SK-MEL-5 (cell line): ENCODE measurements at places on chromosomes 12 and 14. TPM values are rescaled to one million over a fixed set of nuclear protein-coding genes. Genes with fewer than 3 reads are reported as not detected.

- DNase-seq = no peak
Measured at GRCh38 chr12:53703756-53704155, 23.5 kb downstream of the CALCOCO1 start.

GRCh38 chr12:58767496-58767895 lies 152.8 kb downstream of the LRIG3 start:
- DNase-seq = no peak

The RAPGEF3 gene
- 1.1 and 1.3 TPM in 2 replicates for total RNA-seq

- DNase-seq = no peak
Measured at GRCh38 chr12:80708259-80708974, 983 bp downstream of the MYF6 start.

The RASSF9 gene
- 0.11 and 0.16 TPM in 2 replicates for total RNA-seq

DNA sequence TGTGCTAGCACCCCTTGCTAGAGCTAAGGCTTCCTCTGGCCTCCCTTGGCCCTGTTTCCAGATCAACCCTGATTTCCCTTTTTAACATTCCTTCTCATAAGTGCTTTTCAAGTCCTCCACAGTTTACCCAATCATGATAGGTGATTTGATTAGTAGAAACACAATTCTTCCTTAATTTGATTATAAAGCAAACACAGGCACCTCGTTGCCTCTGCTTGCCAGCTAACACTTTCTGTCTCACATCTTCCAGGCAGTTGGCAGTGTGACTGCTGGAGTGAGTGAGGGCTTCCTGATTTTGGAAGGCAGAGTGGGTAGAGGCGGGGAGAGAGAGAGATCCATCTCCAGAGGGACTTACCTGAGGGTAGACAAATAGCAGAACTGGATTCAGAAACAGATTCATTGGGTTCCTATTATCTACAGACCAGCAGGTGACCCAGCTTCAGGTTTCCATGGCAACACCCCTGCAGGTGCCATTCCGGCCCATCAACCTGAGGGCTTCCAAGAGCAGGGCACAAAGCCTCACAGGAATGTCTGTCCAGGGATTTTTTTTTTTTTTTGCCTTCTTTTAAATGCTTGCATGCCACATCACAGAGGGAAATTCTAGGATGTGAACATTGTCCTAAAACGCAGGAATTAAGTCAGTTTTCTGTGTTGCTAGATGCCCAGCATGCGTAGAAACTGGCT lies 77.7 kb downstream of the PLXNC1 start:
- no peak for DNase-seq

DNA sequence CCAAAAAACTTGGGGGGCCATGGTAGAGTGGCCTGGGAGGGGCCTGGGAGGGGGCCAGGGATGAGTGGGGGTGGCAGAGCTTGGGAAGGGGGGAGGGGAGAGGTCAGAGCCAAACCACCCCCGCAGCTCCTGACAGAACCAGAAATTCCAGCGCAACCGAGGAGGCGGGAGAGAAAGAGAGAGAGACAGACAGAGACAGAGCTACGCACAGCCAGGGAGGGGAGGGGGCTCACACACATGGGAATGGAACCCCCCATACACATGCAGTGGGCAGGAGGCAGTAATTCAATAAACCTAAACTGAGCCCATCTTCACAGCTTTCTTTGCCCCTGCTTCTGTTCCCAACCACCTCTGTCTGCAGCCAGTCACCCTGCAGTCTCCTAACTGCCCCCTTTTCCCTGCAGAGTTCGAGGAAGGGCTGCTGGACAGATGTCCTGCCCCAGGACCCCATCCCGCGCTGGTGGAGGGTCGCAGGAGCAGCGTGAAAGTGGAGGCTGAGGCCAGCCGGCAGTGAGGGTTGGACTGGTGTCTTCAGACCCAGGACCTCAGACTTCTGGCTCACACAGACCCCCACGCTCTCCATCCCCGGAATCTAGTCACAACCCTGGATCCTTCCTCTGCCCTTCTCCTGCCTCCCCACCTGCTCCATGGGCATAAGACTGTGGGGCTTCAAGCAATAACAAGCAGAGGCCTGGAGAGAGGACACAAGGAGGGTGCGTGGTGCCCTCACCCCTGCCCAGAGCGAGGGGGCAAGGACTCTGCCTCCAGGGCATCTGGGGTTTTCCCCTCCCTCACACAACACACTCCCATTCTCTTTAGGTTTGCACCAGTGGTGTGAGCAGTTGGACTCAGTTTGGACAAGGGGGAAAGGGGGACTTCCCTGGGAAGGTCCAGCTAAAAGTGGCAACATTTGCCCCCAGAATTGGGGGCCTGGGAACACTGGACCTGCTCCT lies 5.6 kb downstream of the NAB2 start:
- DNase-seq = no peak

DNA sequence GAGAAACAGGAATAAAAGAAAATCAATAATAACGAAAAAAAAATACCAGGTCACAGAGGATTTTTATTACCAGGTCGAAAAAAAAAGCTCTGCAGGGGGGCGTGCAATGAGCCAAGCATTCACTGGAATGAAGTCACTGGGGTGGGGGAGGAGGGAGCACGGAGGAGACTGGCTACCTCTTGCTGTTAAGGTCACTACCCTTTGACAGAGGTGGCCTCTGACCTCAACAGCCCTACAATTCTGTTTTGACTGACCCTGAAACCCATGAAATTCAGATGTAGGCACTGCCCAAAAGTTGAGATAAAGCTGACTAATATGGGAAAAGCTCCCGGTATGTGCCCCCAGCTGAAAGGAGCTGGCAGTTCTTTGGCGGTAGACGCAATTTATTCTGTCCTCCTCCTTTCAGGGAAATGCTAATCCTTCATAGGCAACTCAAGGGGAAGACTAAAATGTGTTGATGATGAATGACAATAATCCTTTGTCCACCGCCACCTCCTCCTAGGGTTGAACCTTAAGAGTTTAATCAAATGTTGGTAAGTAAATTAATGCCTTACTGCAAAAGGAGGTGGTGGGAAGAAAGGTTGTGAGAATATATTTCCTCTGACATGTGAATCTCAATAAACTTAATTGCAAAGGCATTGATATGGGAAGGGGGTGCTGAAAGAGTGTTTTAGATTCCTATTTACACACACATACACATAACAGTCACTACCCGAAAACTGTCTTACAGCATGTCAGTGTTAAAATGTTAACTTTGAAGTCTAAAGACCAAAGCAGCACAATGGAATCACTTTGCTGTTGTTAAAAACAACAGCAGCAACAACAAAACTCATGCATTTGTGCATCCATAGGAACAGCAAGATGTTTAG lies 6.3 kb upstream of the RIC8B start:
- DNase-seq = no peak

DNA sequence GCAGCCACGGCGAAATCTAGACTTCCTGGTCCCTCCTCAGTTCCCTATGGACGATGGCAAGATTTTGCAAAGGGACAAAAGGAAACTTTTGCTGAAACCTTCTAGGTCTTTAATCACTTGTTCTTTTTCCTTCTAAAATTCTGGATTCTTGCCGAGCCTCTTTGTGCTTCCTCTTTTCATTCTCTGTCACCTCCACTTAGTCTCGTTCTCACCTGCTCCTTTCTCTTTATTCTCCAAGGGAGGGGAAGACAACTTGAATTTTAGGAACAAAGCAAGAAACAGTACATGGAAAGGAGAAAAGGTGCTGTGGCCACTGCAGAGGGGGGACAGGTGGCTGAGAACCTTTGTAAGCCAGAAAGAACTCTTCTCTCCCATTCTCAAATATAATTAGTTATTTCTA lies 194.8 kb downstream of the CACNA1C start:
- DNase-seq = no peak

DNA sequence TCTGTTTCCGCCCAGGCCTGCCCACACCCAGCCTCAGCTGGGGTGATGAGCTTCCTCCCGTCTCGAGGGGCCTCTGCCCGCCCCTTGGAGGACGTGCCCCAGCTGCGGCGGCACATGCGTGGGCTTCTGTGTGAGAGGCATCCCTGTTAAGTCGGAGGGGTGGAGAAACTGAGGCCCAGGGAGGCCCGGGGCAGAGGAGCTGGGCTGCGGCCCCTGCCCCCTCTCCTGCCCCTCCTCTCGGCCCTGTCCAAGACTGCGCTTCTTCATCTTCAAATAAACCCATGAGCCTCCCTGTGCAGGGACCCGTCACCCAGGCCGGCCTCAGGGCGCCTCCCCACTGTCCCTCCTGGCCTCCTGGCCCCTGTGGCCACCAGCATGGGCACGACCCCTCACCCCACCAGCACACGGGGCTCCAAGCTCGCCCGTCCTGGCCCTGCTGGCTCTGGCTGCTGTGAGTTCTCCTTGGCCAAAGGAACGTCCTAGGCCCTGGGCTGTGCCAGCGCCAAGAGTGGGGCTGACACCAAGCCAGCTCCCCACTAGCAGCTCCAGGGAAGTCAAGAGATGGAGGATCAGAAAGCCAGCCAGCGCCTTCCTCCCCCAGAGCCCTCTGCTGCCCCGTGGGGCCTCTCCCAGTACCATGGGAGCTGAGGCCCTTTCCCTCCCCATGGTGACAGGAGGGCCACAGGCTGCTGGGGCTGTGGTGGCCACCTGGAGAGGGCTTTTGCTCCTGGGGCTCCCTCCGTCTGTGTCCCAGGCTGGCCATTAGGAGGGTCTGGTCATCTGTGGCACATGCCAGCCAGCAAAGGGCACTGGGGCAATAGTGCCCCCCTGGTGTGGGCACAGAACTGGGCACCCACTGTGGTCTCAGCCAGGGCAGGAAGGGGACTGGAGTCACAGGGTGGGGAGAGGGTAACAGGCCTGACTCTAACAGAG lies 180.4 kb downstream of the KIF26A start:
- DNase-seq = no peak

DNA sequence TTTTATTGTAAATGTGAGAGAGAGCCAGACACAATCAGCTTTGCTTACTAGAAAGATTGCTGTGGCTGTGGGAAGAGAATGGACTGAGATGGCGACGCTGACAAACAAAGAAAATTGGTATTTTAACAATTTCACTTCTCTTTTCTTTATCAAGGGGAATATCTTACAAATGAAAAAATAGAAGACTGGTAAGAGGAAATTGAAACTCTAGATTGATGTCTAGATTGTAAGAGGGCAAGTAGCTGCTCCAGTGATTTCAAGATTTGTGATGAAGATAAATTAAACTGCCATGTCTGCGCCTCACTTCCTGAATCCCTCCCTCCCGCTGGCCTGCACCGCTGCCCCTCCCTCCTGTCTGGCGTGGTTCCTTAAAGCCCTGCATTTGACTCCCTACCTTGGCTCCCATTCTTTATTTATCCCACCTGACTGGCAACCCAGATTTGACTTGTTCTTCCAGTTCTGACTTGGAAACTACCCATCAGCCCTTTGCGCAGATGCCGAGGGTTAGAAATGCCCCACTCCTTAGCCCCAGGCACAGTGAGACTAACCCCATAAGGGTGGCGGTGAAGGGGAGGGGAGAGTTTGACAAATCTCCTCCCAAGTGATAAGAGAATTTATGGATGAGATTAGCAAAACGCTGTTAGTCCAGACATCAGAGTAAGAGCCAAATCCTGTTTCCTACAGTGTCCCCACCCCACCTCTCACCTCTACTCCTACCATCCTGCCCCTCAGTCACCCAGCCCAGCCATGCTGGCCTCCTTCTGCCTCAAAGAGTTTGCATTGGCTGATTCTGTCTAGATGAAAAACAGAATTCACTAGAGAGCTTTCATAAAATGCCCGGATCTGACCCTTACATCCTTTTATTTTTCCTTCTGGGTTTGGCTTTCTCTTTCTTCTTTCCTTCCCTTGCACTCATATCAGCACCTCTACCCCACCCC lies 125.3 kb upstream of the ATF7IP start:
- DNase-seq = no peak

The MMP17 gene
- total RNA-seq = 42.6 and 63.2 TPM in 2 replicates

- DNase-seq = no peak
Measured at GRCh38 chr12:91331371-91331770, 148.8 kb upstream of the DCN start.

- peak; percentile 53 for DNase-seq
Measured at GRCh38 chr14:69574263-69574953, at the start of gene CCDC177. TSS of gene CCDC177 (minus strand) at chr14:69574871. CDS start at chr14:69573622, 1,249 bp downstream.

The TSHR gene
- not detected in 2 replicates for total RNA-seq

The KRT75 gene
- total RNA-seq = not detected in 2 replicates

The EIF2B2 gene
- 54.6 and 57.3 TPM in 2 replicates for total RNA-seq

DNA sequence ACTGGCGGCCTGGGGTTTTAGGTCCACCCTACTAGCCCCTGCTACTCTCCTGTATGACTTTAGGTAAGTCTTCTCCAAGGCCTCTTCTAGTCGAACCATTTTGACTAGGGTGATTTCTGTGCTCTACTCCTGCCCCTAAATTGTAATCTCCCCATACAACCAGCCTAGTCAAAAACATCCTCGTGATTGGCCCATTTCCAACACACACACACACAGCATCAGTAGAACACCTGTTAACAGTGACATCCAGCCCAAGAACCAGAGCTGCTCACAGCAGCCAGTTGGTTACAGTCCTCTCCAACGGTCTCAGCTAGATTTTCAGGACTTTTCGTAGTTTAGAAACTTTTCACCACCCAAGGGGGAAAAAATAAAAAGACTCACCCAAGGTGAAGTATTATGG lies 30.9 kb downstream of the NT5DC3 start:
- no peak for DNase-seq

The LRR1 gene
- 21.3 and 23.3 TPM in 2 replicates for total RNA-seq

The KRT6A gene
- not detected in 2 replicates for total RNA-seq

- DNase-seq = no peak
Measured at GRCh38 chr12:90896164-90896563, 58.8 kb downstream of the CCER1 start.

DNA sequence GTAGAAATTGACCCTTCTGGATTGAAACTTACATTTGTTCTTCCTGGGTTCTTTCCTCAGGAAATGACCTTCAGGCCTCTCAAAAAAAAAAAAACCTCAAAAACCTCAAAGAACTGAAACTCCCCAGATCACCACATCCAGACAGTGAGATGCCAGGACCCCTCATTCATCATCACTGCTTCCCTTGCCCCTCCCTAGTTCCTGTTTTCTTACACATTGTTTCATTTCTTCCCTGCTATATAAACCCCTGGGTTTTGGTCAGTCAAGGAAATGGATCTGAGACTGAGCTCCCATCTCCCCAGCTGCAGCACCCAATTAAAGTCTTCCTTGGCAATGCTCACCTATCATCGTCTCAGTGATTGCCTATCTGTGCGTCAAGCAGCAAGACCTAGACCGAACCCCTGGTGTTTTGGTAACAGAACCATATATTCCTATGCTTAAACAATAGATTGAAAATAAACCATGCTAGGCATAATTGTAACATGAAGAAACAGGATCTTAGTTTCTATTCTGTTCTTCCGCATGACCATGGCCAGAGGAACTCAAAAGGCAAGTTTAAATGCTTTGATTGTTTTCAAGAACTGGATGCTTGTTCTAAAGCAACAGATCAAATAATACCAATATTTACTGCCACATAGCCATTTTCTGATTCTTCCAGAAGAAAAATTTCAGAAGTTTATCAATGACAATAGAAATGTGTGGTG lies 108.0 kb upstream of the MAX start:
- DNase-seq = no peak

DNA sequence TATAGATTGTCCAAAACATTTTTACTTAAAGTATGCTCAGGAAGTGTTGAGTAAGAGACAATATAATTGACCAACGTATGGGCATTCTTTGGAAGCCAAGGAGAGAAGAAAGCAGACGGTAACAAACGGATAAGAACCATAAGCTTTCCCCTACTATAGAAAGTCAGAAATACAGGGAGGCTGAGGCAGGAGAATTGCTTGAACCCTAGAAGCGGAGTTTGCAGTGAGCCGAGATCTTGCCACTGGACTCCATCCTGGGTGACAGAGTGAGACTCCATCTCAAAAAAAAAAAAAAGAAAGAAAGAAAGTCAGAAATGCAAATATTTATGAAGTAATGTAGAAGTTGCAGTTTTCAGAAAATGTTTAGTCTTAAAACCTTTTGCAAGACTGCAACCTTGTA lies 51.2 kb upstream of the PCED1B start:
- no peak for DNase-seq

- no peak for DNase-seq
Measured at GRCh38 chr14:70697701-70698100, 56.0 kb downstream of the TTC9 start.
